ENCODE measurements at places on chromosomes 4 and X. TPM values are rescaled to one million over a fixed set of nuclear protein-coding genes. Genes with fewer than 3 reads are reported as not detected.

FREM3 gene
- total RNA-seq = not detected

DMD gene
- 5.1 TPM for total RNA-seq

TKTL2 gene
- total RNA-seq = not detected

PARM1 gene
- total RNA-seq = 1.8 TPM

GRCh38 chr4:175280153-175280552, 362.0 kb downstream of the ADAM29 start:
- ATAC-seq = no peak

DNA sequence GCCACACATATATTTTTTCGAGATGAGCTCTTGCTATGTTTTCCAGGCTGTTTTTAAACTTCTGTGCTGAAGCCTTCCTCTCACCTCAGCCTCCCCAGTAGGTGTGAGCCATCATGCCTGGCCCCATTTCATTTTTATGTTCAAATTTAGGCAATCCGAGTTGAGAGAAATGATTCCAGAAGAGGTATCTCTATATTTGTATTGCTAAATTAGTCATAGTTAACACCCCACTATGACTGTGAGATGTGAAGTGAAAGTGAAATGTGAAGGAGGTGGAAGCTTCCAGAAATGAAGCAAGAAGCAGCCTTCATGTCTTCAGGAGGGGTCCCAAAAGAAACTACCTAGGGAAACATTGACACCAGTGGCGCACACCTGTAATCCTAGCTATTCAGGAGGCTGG, 17.7 kb downstream of the APELA start:
- no peak for ATAC-seq

DNA sequence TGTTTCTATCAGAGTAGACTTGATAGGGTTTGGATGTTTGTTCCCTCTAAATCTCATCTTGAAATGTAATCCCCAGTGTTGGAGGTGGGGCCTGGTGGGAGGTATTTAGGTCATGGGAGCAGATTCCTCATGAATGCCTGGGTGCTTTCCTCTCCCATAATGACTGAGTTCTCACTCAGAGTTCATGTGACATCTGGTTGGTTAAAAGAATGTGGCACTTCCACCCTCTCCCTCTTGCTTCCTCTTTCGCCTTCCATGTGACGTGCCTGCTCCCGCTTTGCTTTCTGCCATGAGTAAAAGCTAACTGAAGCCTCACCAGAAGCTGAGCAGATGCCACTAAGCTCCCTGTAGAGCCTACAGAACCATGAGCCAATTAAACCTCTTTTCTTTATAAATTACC, 47.3 kb upstream of the SRPX start:
- no peak for ATAC-seq

- ATAC-seq = peak; percentile 58
These were observed 36.0 kb downstream of the PLAC1 start for GRCh38 chrX:134622056-134622812.

DNA sequence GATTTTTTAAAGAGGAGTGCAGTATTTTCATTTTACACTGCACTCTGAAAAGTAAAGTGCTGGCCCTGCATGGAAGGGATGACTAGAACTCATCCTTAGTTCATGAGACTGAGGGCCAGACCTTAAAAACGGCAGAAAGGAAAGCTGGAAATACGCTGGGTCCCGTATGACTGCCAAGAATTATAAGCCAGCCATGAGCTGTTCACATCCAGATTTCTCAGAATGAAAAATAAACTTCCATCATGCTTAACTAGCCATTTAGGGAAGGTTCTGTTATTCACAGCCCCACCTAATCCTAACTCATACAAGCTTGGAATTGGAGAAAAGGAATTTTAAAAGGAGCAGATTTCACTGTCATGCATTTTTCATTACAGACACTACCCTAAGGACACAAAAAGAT, 894.4 kb downstream of the FAT4 start:
- ATAC-seq = no peak

Data from esophagus mucosa (tissue), 1 donor.